ENCODE measurements at places on chromosomes 5 and 9.
A peak's percentile ranks its signal among the peaks of the same experiment; 100 is the strongest.

DNA sequence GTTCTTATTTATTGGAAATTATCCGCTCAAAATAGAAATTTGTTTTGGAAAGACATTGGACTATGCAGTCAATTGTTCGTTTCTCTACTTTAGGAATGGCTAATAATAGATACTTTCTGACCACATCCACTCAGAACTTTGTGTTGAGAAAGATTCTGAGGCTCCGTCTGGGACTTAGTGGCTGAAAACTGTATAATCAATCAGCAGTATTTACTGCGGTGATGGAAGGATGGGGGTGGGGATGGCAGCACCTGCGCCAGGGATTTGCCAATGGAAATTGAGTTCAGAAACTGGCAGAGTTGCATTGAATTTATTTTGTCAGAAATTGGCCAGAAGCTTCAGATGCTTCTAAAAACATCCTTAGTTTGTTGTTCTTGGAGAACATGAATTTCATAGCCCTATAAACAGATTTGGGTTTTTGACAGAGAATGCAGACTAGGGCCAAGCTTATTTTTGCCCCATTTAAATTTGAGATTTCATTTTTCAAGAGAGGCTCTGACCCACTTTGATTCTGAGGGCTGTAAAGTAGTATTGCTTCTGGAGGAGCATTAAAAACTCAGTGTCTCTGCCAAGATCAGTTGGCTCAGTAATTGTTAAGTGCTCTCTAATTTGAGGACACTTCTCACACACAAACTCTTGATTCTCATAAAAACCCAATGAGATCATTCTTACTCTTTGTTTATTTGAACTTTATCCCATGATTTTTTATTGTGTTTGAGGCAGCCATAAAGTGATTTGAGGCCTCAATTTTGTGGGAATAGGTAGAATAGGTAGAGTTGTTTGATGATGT is 215.1 kb downstream of the CD180 start:
- no peak for DNase-seq

DNA sequence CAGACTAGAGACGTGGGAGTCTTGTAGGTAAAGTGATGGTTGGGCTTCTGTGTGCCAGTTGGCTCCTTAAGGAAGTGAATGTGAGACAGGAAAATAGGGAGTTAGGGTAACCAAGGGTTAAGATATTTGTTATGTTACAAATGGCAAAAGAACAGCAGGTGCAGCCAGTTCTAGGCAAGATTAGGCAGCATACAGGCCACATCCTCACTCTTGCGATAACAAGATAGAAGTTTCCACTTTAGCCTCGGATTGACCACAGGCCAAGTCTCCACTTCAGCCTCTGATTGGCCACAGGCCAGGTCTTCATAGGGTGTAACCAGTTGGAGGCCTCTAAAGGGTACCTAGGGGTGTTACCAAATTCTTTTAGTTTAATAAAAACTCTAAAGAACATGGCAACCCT is 54.6 kb upstream of the ABCA1 start:
- no peak for DNase-seq

- peak; percentile 8 for DNase-seq
These were observed 247.6 kb downstream of the COX7C start for GRCh38 chr5:86865256-86865785.

DNA sequence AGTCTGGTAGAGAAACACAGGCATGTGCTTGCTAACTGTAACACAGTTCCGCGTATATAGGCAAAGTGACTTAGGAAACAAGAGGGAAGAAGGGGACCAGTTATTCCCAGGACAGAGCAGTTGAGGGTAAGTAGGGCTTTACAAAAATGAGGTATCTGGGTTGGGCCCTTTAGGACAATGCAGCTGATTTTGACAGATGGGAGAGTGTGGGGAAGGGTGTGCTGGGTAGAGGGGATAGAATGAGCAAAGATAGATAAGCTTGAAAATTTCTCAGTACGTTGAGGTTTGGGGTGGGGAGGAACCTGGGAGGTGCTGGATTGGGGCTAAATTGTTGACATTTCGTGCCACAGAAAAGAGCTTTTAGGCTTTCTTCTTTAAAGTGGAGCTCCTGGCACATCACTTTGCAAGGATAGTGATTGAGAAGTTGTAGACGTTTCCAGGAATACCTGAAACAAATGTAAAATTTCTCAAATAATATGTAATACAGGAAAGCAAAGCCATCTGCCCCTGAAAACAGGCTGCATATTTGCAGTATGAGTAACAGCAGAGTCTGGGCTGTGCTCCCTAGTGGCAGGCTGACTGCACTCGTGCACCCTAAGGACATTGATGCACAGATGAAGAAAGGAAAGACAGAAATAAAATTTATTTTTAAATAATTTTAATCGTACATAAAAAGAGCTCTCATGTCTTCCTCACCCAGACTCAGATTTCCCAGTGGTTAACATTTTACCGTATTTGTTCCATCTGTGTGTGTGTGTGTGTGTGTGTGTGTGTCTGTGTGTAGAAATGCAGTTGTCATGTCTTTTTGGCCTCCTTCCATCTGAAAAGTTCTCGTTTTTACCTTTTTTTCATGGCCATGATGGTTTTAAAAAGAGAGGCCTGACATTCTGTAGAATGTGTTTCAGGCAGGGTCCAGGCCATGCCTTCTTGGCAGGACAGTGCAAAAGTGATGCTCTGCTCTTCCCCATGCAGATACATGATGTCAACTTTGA is 144.9 kb upstream of the DMRT1 start:
- peak; percentile 28 for DNase-seq

GRCh38 chr5:81572201-81572600 is 178.3 kb upstream of the ACOT12 start:
- no peak for DNase-seq

DNA sequence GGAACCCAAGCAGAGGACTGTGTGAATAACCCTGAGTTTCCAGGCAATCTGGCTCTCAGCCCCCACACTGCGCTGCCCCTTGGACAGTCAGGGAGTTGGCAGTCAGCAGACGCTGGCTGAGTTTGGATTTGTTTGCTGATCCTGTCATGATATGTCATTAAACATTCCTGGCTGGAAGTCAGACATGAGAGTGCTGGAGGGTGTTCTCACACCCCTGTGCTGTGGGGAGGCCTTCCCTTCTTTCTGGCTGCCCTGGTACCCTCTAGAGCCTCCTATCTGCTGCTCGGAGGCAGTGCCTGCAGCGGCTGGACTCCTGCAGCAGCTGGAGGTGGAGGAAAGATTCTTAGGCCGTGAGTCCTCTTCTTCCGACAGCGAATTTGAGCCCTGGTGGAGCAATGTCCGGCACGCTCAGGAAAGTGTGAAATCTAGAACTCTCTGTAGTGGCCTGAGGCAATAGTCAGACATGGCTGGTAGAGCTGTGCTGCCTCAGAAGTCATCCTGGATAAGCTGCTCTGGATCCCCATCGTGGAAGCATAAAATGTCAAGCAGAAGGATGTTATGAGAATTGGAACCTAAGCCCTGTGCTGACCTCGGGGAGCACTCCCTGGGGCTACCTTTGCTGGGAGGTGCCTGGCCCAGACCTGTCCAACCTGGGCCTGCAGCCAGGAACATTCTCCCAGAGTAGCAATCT is 72.0 kb downstream of the PDE8B start:
- no peak for DNase-seq

- DNase-seq: no peak
These were observed 53.3 kb downstream of the PDE4D start for GRCh38 chr5:59840200-59840601.

- no peak for DNase-seq
These were observed 171.3 kb downstream of the GDNF start for GRCh38 chr5:37668524-37669047.

DNA sequence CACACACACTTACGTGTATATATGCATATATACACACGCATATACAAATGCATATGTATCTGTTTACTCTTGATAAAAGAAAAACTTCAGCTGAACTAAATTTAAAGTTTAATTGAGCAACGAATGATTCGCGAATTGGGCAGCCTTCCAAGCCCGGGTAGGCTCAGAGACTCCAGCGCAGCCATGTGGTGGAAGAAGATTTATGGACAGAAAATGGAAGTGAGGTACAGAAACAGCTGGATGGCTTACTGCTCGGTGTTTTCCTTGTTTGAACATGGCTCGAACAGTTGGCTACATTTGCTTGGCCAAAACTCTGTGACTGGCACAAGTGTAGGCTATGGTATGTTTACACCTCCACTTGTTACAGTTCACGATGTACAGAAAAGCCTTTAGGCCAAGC is 239.3 kb upstream of the PRDM9 start:
- peak; percentile 85 for DNase-seq

GRCh38 chr9:17578911-17579793 is at the start of gene SH3GL2:
Gene SH3GL2, plus strand, starts transcription at chr9:17579066.
- DNase-seq: no peak

DNA sequence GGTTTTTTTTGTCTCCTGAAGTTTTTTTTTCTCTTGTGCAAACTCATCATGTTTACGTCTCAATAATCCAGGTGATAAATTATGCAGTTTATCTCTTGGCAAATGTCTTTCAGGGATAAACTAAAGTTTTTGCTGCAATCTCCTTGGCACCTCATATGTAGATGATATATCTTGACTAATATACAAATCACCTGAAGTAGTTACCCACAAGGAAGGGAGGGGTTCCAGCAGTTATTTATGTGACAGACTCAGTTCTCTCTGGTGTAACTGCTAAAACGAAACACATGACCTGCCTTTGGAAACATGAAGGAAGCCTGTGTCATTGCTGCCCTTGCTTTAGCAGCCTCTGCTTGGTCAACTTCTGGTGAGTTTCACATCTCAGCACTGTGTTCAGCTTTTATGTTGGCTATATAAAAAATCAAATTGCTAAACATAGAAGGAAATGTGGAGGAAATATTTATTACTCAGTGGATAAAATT is 39.3 kb upstream of the KIAA1958 start:
- no peak for DNase-seq

- DNase-seq: no peak
These were observed 44.9 kb downstream of the PIK3R1 start for GRCh38 chr5:68260467-68260866.

GRCh38 chr5:125106271-125106670 is 359.8 kb upstream of the ZNF608 start:
- DNase-seq: no peak

DNA sequence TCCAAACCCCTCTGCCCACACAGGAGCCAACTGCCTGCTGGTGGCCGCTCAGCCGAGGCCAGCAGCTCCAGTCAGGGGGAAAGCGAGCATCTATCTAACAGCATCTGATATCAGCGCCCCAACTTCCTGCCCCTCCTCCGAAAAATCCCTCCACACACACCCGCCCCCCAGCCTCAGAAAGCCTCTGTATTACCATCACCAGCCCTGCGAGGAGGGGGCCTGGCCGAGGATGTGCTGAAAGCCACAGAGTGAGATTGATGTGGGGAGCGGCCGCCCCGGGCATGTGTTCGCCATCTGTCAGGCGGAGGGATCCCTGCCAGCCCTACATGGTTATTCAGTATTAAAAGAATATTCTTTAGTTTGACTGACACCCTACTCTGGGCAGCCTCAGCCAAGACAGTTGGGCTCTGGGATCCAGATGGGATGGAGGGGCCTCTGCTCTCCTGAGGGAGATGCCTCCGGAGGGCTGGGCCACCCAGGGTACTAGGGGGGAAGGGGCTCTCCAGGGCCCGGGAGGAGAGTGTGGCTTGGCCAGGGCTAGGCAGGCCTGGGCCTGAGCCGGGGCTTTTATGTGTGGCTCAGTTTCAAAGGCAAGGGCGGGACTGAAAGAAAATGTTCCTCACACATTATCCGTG is 98.0 kb downstream of the HSD17B3 start:
- peak; percentile 82 for DNase-seq

DNA sequence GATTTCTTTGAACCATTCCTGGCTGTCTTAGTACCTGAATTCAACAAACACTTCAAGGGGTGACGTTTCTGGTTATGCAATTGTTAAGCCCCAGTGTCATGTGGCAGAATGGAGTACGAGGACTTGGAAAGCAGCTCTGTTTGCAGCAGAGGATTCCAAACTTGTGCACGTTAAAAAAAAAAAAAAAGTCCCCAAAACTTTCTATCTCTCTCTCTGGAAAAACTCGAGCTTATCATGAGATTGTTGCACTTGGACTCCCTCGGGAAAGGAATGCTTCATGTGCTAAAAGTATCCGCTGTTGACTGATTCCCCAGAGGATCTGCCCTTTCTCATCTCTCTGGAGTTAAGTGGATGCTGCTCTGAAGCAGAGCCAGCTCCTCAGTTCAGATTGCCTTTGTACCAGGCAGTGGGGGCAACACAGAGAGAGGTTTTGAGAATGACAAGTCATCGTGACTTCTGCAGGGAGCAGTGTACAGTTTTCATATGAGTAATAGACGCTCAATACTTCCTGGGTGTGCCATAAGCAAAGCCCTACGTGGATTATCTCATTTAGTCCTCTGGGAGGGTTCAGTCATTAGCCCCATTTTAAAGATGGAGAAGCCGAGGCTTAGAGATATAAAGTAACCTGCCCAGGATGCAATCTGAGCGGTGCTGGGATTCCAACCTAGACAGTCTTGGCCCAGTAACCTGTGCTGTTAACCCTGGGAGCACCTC is 28.1 kb downstream of the TMOD1 start:
- DNase-seq: no peak

DNA sequence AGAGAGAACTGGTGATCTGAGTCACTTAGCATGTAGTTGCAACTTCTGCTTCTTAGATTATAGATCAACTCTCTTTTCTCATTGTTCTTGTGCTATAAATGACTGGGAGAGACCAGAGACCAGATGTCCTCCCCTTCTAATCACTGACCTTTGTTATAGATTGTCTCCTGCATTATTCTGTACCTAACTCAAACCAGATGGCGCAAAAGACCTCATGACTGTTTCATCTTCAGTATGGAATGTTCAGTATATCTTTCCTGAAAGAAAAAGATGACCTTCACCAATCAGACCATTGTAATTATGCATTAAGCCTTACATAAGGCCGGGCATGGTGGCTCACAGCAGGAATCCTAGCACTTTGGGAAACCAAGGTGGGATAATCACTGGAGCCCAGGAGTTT is 30.5 kb upstream of the ADAM19 start:
- no peak for DNase-seq

DNA sequence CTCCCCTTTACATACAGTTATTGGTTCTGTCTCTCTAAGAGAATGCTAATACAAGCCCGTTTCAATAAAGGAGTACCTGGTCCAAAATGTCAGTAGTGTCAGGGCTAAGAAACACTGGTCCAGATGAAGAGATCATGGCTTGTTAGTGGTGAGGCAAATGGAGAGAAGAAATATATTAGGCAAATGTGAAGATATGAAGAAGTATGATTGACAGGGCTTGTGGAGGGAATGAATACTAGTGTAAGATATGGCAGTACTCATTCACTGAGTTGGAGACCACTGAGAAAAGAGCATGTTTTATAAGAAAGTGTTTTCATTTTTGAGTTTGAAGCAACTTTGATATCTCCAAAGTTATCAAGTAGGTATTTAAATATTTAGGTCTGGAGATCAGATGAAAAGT is 290.5 kb upstream of the MEF2C start:
- no peak for DNase-seq

DNA sequence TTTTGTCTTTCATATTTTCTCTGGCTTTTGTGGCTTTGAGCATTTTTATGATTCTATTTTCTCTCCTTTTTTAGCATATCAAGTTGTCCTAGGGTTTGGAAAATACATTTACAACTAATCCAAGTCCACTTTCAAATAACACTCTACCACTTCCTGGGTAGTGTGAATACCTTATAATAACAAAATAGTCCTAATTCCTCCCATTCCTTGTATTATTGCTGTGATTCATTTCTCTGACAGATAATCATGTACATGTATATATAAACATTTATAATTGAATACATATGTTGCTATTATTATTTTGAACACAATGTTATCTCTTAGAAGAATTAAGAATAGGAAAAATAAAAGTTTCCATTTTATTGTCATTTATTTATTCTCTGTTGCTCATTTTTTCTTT is 14.9 kb upstream of the ADAM19 start:
- no peak for DNase-seq

Measured in NCI-H1694 (cell line).